ENCODE measurements at places on chromosomes 16 and 17.

DNA sequence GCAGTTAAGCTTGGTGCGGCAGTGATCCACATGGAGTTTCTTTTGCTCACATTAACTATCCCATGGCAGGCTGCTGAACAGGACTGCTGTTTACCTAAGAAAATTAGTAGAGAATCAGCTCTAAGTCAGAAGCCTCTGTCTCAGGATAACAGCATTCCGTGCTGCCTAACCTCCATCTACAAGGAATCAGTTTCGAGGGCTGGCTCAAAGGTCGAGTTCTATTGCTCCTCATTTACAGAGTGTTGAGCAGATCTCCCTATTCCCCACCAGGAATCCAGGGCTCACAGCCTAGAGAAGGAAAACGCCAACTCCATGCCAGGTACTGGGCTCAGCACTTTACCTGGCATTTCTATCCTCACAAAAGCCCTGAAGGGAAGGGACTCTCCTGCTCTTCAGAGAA is 9.9 kb downstream of the GINS2 start:
- DNase-seq, result no peak

GRCh38 chr17:17129466-17129865 is 76.7 kb downstream of the PLD6 start:
- no peak for DNase-seq

GRCh38 chr17:1492249-1493206 is at the start of gene MYO1C:
Gene MYO1C, minus strand, starts transcription at chr17:1492686. Its CDS starts 199 bp downstream, at chr17:1492487.
- DNase-seq, result no peak

GRCh38 chr16:48459167-48459566 is 74.0 kb upstream of the SIAH1 start:
- DNase-seq, result no peak

DNA sequence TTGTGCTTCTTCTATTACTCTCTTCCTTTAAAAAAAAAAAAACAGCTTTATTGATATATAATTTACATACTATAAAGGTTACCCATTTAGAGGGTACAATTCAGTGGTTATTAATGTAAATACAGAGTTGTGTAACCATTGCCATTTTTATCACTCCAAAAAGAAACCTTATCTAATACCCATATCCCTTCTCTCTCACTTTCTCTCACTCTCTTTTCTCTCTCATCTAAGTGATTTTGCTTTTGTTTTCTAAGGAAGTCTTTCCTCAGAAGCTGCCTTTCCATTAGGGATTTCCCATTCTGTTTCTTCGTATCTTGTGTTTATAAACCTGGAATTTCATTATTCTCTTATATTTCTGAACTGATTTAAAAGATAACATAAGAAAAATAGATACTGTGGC is 55.5 kb downstream of the NFAT5 start:
- DNase-seq, result no peak

GRCh38 chr16:83128041-83128440 is 501.3 kb downstream of the CDH13 start:
- no peak for DNase-seq

DNA sequence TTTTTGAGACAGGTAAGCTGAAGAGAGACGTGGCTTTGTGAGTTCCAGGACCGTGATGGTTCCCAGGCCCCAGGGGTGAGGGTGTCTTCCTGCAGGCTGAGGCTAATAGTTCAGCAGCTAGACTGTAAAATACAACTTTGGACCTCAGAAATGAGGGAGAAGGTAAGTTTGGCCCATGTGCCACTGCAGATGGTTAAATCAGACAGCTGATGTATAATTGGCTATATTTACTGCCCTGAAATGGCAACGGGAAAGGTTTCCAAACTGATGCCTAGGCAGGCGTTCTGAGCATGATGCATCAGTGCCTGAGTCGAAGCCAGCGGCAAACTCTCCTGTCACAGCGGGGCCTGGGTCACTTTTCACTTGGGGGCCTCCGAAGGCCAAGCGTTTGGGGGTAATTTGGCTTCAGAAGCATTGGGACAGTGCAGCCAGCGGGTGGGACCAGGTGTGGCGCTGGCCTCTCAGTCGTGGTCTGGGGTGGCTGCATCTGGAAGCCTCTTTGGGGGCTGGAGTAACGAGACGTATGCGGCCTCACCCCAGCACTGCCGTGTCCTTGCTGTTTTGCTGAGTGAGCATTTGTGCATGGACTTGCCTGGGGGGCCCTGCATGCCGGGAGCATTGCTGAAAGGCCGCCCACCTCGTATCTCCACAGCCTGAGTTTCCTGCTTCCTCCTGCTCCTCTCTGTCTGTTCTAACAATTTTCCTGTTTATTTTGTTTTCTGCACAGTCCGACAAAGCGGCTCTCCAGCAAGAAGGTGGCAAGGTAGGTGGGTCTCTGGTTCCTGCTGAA is 31.2 kb upstream of the CAPN15 start:
- DNase-seq, result no peak

DNA sequence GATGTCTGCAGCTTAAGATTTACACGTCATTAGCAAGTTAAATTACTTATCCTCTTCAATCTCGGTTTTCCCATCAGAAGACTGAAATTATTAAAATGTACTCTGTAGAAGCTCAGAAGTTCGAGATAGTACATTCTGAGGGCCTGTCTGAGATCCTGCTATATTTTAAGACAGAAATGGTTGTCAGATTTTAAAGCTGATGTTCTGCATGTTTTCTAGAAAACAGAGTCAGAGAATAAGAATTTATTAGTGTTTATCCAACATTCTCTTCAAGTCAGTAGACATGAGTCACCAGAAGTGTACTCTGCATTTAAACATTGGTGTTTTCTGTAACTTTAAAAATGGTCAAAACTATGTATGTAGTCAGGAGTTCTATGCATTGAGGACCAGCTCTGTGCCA is 155.2 kb upstream of the MYOCD start:
- DNase-seq, result no peak

DNA sequence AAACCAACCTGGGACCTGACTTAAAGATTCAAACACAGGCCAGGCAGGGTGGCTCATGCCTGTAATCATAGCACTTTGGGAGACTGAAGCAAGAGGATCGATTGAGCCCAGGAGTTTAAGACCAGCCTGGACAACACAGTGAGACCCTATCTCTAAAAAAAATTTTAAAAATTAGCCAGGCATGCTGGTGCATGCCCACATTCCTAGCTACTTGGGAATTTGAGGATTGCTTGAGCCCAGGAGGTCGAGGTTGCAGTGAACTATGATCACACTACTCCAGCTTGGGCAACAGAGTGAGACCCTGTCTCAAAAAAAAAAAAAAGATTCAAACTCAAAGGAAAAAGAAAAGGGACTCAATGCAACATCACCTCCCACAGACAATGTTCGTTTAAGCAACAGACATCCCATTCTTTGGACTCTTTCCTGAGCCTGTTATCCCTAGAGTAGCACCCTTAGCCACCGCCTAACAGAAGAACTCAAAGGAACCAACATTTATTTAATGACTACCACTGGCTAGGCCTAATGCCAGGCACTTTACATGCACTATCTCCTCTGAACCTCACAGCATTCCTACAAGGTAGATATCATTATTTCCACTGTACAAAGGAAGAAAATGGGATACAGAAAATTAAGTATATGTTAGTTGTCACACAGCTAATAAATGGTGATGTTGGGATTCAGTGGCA is 12.7 kb downstream of the MYO18A start:
- no peak for DNase-seq

GRCh38 chr17:61766520-61766919 is 96.8 kb downstream of the BRIP1 start:
- no peak for DNase-seq
